ENCODE measurements at places on chromosomes 3 and 15. TPM values are rescaled to one million over a fixed set of nuclear protein-coding genes. Genes with fewer than 3 reads are reported as not detected.

- no peak for DNase-seq
Observed at GRCh38 chr3:39753391-39753790, 56.0 kb upstream of the MYRIP start.

GRCh38 chr3:186094271-186094670, 14.6 kb downstream of the ETV5 start:
- no peak for DNase-seq

The GMPPB gene
- 35.4 TPM for total RNA-seq

DNA sequence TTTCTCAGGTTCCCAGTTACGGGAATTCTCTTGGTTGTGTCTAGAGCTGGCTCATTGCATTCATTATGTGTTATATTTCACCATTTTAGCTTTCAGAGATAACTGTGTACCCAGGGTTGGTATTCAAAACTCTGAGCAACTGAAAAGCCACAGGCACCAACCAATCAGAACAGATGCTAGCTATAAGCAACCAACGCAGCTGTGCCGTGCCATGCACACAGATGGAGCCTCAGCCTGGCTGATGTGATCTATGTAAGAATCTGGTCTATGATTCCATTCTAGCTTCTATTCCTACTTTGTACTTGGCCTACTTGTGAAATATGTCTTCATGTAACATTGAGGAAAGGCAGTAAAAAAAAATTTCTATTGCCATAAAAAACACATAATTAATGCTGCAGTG, 95.0 kb upstream of the CCDC80 start:
- DNase-seq = no peak

DNA sequence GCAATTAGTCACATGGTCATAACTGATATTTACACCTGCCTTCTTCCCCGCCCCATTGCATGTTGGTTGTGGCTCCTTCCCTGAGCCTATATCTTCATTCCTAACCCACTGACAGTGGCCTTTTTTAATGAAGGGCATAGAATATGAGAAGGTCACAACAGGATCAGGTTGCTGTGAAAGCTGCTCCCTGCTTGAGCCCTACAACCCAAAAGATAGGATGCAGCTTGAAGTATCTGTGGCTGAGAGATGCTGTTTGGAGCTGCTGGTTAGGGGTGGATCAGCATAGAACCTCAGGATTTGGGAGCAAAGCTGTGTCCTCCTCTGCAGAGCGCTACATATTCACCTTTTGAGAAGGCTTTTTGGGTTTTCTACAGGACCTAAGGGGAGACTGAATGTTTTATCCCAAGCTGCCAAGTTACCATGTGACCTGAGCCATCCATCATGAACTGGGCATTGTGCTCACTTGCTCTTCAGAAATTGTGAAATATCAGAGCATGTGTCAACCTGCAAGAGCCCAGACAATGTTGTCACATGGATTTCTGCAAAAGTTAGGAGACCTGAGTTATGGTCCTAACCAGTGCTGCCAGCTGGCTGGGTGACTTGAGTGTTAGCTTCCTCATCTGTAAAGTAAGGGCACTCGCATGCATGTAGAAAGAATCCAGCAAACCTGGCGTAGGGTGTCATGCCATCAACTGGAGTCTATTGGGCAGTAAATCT, 49.8 kb upstream of the ARL8B start:
- no peak for DNase-seq

- no peak for DNase-seq
Observed at GRCh38 chr3:157033001-157033400, 126.9 kb downstream of the CCNL1 start.

DNA sequence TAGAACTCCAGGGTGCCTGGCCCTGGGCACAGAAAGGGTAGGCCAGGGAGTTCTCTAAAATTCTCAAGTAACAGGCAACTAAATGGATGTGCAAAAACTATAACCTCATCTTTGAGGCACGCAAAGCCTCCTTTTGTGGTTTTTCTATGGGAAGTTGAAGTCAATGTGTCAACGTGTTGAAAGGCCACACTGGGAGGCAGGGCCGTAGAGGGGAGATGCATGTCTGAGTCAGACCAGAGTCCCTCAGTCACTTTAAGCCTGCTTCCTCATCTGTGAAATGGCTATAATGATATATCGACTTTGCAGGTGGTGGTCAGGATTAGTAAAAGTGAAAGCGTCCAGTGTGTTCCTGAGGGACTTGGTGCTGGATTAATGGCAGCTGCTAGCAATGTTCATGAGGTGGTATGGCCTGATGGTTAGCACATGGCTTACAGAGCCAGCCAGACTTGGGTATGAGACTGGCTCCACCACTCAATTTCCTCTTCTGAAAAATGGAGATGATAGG, 17.0 kb downstream of the TGM5 start:
- no peak for DNase-seq

DNA sequence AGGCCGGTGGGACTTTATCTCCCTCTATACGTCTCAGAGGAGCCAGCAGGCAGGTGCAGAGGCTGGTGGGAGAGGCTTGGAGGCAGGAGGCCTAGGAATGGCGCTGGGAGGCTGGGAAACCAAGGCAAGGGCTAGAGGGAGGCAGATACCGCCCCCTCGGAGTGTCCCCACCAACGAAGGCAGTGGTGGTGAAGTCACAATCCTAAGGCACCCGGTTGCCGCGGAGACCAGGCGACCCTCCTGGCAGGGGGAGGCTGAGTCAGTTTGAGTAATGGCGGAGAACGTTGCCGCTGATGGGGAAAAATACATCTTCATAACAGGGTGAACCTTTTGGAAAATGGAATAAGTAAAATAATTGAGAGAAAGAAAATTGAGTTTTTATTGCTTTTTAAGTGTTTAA, 29.9 kb upstream of the CACNA2D2 start:
- no peak for DNase-seq

- no peak for DNase-seq
Observed at GRCh38 chr3:177781686-177782161, 584.4 kb upstream of the TBL1XR1 start.

The CLDN18 gene
- not detected for total RNA-seq

DNA sequence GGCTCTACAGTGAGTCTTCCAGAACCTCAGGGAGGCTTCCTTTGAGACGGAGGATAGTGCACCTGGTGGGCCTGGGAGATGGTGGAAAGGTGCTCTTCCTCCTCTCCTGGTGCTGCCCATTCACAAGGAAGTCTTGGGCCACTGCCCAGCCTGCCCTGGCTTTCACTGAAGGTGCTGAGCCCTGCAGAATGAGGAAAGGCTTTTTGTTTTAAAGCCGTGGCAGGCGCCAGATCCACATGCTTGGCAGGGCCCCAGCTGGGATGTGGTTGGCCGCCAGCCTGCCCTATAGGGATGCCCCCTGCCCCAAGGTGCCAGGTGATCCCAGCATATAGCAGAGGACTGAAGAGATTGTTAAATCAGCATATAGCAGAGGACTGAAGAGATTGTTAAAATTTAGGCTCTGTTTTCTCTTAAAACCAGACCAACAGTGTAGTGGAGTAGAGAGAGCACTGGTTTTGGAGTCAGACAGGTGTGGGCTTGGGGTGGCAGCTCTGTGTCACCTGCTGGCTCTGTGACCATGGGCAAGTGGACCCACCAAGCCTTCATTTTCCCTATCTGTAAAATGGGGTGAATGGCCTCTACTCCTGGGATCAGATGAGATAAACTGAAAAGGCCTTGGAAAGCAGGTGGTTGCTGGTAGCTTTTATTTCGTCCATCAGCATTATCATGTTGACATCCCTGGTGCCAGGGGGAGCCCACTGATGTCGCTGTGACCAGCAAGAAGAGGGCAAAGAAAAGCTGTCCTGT, 53.3 kb downstream of the SLC6A6 start:
- no peak for DNase-seq

The CDCP1 gene
- 7.1 TPM for total RNA-seq

DNA sequence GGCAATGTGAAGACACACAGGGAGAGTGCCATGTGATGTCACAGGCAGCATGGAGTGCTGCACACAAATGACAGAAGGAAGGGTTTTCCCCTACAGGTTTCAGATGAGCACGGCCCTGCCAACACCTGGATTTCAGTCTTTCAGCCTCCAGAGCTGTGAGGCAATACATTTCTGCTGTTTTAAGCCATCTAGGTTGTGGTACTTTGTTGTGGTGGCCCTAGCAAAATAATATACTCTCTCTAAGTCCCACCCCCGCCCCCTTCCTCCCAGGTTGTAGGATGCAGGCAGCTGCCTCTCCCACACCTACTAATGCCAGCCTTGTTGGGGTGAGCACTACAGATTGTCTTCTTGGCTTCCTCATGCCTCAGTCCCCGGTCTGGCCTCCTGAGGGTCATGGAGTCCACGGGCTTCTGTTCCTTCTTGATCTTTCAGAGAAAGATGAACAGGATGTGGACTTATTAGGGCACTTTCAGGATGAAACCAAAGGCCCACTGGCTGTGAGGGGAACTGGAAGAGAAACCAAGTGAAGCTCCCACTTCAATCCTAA, 180.0 kb downstream of the CD47 start:
- no peak for DNase-seq

GRCh38 chr15:30923429-30923828, 19.7 kb downstream of the FAN1 start:
- DNase-seq = no peak

GRCh38 chr15:37594417-37594816, 340.0 kb upstream of the TMCO5A start:
- DNase-seq = no peak

The SHC4 gene
- 0.47 TPM for total RNA-seq

DNA sequence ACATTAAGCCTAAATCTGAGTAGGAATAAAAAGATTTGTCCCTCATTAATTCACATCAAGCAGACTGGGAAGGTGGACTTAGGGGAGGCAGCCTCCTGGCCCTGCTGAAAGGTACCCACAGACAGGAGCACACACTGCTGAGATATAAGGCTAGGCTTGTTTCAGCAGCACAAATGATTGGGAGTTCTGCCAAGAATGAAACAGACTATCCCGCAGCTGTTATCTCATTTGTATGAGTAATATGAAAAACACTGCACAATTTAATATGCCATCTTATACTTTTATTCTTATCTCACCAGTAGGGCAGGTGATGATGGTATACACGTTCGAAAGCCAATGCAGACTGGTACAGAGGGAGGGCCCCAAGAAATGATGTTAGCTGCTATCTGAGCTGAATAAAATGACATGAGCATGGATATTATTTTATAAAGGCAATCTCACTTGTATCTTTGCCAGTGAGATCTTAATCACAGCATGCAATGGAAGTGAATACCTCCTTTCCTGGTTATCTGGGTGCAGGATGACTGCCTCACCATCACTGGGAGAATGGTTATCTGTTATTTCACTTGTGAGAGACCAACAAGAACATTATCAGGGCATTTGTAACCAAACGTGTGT, 258.7 kb upstream of the PPP2R3A start:
- DNase-seq = no peak

DNA sequence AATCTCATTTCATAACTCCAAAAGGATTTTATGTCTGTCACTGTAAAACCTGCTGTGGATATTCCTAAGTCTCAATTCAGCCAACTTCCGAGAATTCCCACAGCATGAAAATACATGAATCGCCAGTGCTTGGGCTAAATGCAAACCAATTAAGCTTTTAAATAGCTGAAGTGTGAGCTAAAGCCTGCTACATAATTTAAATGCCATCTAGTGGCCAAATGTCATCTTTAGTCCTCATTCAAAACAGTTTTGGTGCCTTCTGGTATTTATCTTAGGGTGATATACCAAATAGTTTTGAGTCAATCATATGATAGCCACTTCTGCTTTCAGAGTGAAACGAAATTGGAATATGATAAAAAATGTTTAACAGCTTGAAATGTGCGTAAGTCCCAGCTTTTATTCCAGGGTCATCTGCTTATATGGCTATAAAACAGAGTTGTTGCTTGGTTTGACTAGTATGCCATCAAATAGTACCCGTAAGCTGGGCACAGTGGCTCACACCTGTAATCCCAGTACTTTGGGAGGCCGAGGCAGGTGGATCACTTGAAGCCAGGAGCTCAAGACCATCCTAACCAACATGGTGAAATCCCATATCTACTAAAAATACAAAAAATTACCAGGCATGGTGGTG, 41.8 kb upstream of the CCNL1 start:
- DNase-seq = no peak

- DNase-seq = no peak
Observed at GRCh38 chr3:134976948-134977347, 181.9 kb downstream of the EPHB1 start.

GRCh38 chr3:8777201-8777977, 8.0 kb upstream of the OXTR start:
- DNase-seq = no peak

- DNase-seq = no peak
Observed at GRCh38 chr3:190381441-190381840, 6.5 kb upstream of the CLDN16 start.

DNA sequence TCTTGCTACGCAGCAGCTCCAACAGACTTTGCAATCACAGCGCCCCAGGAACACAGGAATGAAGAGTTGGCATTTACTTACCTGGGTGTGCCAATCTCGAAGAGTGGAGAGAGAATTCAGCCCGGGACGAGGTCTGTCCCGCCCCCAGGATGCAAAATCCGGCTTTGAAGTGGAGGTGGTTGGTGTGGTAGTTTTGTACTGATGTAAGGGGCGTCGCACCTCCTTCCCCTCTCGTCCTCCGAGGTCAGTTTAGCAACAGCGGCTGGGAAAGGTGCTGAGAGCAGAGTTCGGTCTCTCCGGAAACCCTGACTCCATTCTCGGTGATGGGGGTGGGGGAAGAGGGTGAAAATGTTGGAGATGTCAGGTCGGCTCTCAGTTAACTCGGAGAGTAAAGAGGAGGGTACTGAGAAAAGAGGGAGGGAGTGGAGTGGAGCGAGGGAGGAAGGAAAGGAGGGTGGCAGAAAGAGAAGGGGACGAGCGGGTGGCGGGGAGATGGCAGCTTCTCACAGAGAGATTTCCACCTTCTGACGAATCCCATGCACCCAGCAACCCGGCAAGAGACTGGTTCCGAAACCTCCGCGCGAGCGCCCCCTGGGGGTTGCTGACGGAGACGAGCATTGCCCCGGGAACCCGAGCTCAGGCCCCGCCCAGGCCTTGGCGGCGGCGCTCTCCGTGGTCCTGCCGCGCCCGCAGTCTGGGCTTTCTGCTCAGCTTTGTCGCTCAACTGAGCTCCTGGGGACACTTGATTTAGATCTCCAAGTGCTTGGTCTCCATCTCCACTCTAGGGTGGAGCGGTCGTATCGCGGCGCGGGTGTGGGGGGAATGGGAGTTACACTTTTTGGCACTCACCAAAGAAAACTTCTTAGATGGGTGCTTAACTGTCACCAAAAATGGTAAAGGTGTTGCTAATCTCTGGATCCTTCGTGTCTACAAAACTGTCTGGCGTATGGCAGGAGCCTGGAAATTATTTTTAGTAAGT, at the start of gene CPNE4:
TSS of gene CPNE4 (minus strand) at position 529 of the 979 bp plus-strand sequence.
- DNase-seq = peak; percentile 88

DNA sequence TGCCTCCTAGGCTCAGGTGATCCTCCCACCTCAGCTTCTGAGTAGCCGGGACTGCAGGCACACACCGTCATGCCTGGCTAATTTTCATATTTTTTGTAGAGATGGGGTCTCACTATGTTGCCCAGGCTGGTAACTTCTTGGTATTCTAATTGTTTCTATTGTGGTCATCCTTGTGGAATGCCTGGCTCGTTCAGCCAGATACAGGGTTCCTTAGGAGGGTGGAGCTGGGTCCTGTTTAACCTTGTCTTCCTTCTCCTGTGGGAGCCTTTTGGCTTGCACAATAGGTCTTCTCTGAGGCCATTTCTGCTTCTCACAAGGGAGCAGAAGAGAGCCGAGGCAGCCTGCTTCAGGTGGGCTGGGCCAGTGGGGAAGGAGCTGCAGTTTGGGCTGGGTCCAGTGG, 15.7 kb downstream of the PLEKHO2 start:
- DNase-seq = no peak

GRCh38 chr3:130929804-130930203, 35.9 kb downstream of the ATP2C1 start:
- DNase-seq = no peak
